ENCODE measurements at places on chromosomes 5 and 9. TPM values are rescaled to one million over a fixed set of nuclear protein-coding genes. Genes with fewer than 3 reads are reported as not detected.

DNA sequence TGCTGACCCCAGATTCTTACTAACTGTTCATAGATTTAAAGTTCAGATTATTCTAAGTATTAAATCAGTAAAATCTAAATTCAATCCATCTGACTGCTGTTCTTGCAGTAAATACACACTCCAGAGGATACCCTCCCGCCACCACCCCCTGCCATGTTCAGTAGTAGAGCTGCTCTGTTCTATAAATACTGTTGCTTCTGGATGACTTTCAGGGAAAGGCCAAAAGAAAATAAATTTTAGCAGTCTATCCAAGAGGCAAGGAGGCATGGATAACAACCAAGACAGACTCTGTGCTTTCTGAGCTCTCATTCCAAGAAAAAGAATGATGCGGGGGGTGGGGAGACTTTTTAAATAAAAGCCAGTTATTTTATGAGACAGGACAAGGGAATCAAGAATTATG, 115.1 kb downstream of the ADAMTS6 start:
- no peak for DNase-seq

DNA sequence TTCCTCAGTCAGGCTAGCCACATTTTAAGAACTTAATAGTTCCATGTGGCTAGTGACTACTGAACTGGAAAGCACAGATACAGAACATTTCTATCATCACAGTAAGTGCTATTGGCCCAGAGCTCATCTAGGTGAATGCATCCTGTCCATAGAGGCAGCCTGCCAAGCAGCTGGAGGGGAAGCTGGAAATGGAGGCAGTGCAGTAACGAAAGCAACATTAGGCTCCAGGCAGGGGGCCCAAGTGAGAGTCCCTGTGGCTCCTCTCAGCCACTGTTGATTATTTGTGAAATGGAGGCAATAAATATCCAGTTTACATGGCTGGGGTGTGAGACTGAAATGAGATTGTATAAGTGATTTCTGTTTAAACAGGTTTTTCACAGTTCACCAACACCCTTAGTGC, 227.2 kb upstream of the KLF9 start:
- no peak for DNase-seq

- no peak for DNase-seq
These were observed 72.6 kb upstream of the DMRTA1 start for GRCh38 chr9:22374051-22374450.

GRCh38 chr9:34332076-34332964, 3.0 kb downstream of the NUDT2 start:
- DNase-seq, result peak; percentile 53

DNA sequence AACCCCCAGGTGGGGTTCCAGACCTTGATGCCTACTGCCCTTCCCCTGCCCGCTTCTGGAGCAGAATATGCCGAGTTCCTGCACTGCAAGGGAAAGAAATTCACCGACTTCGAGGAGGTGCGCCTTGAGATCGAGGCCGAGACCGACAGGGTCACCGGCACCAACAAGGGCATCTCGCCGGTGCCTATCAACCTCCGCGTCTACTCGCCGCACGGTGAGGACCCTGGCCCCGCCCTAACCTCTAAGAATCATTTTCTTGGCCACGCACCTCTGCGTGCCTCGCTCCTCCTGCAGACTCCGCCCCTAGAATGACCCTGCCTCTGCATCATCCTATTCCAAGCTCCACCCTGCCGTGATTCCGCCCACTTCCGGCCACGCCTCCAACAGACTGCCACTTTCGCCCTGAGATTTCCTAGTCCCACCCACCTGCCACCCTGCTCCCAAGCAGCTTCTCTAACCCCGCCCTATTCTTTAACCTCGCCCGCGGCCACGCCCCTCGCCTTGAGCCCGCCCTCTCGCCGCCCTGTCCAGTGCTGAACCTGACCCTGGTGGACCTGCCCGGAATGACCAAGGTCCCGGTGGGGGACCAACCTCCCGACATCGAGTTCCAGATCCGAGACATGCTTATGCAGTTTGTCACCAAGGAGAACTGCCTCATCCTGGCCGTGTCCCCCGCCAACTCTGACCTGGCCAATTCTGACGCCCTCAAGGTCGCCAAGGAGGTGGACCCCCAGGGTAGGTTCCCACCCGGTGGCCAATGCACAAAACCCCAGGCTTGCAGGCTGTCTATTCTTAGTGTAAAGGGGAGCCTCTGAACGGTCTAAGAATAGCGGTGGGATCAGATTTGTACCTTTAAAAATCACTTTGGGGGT, 15.6 kb downstream of the DNM1 start:
- peak; percentile 95 for DNase-seq

GRCh38 chr5:93161661-93162654, 419.1 kb downstream of the NR2F1-AS1 start:
- no peak for DNase-seq

DNA sequence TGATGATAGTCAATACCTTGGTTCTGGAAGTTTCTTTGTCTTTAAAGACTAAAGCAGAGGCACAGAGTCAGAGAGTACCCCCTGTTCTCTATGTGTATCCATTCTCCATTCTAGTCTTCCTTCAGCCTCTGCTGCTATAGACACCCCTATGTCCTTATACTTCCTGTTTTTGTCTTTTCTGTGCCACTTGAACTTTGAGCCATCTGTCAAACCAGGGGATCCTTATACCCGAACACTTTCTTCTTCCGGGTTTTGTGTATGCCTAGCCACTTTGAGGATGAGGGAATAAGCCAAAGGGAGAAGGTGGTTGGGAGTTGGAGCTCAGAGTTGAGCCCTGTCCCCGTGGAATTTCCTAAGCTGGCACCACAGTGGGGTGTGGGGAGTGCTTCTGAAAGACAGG, 61.1 kb upstream of the IL6ST start:
- no peak for DNase-seq

GRCh38 chr5:168578006-168578405, 1.2 kb downstream of the PANK3 start:
- peak; percentile 28 for DNase-seq

GRCh38 chr9:126860757-126861466, 473 bp downstream of the ZBTB34 start:
- DNase-seq, result peak; percentile 52

GRCh38 chr9:72586388-72587130, 65.2 kb downstream of the TMC1 start:
- DNase-seq, result peak; percentile 92

- no peak for DNase-seq
These were observed 151.0 kb downstream of the GPBP1 start for GRCh38 chr5:57324861-57325260.

- no peak for DNase-seq
These were observed 42.1 kb upstream of the MAST4 start for GRCh38 chr5:66553916-66554575.

- DNase-seq, result peak; percentile 74
These were observed 22.1 kb upstream of the GRPEL2 start for GRCh38 chr5:149323210-149323609.

Gene TEX48
- total RNA-seq, result not detected

Gene COL23A1
- 19.7 TPM for total RNA-seq

Gene ARHGEF37
- 7.6 TPM for total RNA-seq

Gene SLC36A3
- total RNA-seq, result not detected
